ENCODE measurements at places on chromosomes 2 and 18.

DNA sequence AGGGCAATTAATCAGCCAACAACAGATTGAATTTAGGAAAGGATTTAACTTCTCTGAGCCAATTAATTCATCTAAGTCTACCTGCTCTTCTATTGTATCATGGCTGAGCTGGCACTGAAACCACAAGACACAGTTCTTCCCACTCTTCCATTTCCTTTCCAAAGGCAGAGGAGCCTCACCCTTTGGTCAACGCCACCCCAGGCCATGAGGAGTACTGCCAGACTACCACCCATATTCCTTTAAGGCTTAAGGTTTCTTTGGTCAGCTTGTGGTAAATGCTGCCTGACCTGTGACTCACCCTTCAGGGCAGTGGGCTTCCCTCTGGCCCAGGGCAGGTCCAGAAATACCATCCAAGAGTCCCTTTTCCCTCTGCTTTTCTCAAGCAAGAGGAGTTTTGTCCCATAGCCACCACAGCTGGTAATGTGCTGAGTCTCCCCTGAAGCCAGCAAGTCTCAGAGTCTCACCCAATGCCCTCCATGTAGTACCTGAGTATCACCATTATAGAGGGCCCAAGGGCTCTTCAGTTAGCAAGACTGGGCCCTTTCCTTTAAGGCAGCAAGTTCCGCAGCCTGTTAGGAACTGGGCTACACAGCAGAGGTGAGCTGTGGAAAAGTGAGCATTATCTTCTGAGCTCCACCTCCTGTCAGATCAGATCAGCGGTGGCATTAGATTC is 900.5 kb upstream of the CRIM1 start:
- DNase-seq = peak; percentile 42

GRCh38 chr2:188267776-188268175 is 23.9 kb upstream of the GULP1 start:
- DNase-seq = no peak

GRCh38 chr2:47011264-47011663 is 95.7 kb upstream of the MCFD2 start:
- no peak for DNase-seq

GRCh38 chr2:165114346-165114939 is 89.4 kb downstream of the SCN3A start:
- DNase-seq = peak; percentile 59

- no peak for DNase-seq
These were observed 60.7 kb upstream of the CAVIN2 start for GRCh38 chr2:191907545-191907944.

- peak; percentile 72 for DNase-seq
These were observed 18.6 kb upstream of the KLF7 start for GRCh38 chr2:207184348-207184747.

DNA sequence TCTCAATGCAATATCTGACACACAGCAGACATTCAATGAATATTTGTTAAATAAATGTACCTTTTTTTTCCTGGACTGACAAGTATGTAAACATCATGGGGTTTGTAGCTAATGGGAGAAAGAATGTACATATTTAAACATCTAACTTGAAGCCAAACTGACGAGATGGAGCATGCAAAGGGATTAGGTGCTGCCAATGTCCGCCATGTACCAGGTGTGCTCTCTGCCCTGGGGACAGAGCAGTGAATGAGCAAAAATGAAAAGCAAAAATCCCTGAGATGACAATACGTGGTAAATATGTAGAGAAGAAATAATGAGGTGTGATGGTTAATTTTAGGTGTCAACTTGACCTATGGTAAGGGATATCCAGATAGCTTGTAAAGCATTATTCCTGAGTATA is 247.4 kb upstream of the CELF4 start:
- no peak for DNase-seq

DNA sequence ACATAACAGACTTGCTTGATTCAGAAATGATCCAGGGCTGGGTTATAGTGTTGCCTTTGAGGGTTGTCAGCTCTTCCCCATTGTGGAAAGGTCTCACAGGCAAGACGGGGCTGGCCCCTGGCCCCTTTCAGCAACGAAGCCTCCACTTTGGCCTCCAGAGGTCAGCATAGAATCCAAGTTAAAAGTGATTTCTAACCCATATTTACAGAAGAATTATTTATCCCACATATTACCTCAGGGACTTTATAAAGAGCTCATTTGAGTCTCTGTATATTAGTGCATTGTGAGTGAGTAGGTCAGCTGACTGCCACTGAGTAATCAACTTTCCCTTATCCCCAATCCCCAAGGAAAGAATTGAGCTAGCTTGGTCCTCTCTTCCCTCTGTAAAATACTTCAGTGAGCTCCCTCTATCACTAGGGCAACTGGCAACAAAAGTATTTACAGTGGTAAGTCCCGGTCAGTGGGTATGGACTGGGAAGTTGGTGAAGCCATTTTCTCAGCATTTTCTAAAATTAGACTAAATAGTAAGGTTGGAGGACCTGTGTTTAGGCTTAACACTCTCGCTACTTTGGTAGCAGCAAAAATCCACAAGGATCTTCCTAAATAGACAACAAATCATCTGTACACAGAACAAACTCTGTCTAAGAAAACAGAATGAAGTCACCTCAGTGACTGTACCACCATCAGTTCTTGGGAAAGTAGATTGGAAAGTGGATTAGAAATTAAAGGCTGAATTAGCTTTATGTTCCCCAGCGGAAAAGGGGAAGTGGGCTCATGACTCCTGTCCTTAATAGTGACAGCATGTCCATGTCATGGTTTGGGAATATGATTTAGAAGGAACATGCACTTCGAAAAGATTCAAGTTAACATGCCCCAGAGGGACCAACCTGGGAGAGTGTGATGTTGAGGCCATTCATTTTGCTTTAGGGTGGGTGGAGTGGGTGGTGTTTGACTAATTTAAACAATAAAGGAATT is 171.0 kb upstream of the SIX3 start:
- no peak for DNase-seq

GRCh38 chr2:68284896-68285295 is 32.6 kb upstream of the PPP3R1 start:
- DNase-seq = peak; percentile 65

GRCh38 chr2:26164231-26164630 is 8.7 kb upstream of the GAREM2 start:
- DNase-seq = no peak

- no peak for DNase-seq
These were observed 5.7 kb upstream of the NMUR1 start for GRCh38 chr2:231535961-231536360.

GRCh38 chr18:26135548-26135947 is 1.9 kb downstream of the PSMA8 start:
- no peak for DNase-seq

- DNase-seq = peak; percentile 96
These were observed 168.6 kb upstream of the SIX2 start for GRCh38 chr2:45177870-45178269.

GRCh38 chr18:78994531-78994930 is 14.9 kb downstream of the SALL3 start:
- no peak for DNase-seq

DNA sequence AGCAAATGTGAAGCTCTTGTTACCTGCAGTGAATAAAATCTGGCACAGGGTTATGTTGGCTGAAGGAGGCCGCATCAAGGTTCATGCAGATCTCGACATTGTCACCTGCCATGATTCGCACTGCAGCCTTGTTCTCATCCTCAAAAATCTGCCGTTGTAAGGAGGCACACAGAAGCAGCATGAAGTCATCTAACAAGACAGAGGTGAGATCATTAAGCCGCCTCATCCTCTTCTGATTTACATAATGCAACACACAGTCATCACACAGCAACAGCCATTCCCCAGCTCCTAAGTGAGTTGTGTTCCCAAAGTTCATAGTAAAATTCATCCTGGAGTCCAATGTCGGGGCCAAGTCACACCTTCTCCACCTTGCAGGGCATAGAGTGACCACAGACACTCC is 232.1 kb downstream of the NAPG start:
- no peak for DNase-seq

DNA sequence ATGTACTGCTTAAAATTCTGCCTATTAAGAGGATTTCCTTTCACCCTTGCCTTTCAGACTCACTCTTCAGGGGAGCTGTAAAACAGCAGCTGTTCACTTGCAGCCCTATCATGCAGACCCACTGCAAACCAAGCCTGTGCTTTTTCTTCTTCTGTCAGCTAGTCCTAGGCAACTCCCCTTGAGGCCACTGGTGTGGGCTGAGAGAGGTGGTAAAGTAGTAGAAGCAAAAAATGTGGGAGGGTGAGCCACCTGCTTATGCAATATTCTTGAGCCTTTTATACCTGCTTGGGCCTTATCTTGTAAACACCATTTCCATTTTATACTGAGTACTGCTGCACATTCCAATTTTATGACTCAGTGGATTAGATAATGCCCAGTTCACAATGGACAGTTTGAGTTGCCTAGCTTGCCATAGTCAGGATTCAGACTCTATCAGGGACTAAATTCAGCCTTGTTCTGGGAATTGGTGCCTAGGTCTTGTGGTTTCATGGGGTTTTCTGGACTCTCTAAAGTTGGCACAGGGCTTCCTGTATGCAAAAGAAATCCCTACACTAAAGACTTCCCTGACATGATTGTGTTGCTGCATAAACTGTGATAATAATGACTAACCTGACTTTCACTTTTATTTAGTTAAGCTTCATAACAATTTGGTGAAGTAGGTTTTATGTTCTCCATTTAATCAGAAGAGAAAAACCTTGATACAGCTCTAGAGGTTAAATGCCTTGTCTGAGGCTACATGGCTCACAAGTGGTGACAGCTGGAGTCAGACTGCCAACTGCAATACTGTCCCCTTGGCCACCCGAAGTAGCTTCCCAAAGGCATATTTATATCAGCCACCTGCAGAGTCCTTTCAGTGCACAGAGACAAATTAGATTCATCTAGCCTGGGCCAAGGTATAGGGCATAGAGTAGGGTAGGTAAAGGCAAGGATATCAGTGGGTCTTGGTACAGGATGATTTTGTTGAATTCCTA is 47.4 kb upstream of the KDM3A start:
- peak; percentile 59 for DNase-seq

- DNase-seq = no peak
These were observed 555.5 kb upstream of the LRRTM4 start for GRCh38 chr2:78077633-78078032.

DNA sequence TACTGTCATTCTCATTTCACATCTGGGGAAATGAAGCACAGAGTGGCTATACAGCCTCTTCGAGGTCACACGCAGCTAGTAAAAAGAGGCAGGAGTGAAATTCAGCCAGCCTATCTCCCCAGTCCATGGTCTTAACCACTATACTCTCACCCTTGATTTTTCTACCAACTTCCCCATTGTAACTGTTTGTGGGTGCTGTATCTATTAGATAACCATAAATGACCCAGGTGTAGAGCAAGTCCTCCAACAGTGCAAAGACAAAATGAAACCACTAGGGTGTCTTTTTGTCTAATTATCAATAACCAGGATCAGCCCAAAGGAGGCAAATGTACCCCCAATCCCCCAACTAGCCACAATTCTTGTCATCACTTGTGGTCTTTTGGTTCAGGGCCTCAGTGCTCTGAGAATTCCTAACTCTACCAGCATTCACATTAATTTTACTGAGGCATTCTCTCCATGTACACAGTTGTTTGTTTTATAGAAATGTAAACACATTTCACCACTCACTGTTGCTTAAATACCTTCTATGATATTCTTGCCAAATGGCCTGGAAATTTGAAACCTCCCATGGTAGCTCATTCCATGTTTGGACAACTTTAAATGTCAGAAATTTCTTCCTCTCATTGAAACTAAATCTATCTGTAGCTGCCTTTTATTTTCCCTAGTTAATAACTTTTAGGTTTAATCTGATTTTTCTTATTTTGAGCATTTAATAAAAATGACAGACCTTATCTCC is 58.7 kb downstream of the SLC40A1 start:
- DNase-seq = peak; percentile 61

- peak; percentile 94 for DNase-seq
These were observed 332.4 kb downstream of the GULP1 start for GRCh38 chr2:188623995-188624643.

GRCh38 chr2:43831543-43832294 is 6.9 kb downstream of the ABCG5 start:
- DNase-seq = peak; percentile 12

- no peak for DNase-seq
These were observed 80.3 kb downstream of the SPOPL start for GRCh38 chr2:138581909-138582308.

- DNase-seq = no peak
These were observed 65.4 kb downstream of the HIBCH start for GRCh38 chr2:190254063-190254850.

DNA sequence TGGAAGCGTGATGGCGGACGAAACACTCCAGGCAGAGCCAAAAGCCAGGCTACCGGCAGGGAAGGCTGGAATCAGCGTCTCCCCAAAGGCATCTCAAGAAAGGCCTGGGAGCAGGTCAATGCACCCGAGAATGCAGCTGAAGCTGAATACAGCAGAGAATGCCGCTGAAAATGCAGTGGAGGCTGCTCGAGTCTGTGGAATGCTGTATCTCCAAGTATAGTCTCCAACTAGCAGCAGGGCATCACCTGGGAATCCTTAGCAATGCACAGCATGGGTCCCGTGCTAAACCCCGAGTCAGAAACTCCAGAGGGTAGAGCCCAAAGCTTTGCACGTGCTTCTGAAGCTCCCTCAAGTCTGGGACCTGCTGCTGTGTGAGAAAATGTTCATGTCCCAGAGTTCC is 191.1 kb upstream of the ALKAL2 start:
- DNase-seq = no peak

GRCh38 chr2:232878855-232879617 is 9.0 kb downstream of the SNORC start:
- DNase-seq = no peak

DNA sequence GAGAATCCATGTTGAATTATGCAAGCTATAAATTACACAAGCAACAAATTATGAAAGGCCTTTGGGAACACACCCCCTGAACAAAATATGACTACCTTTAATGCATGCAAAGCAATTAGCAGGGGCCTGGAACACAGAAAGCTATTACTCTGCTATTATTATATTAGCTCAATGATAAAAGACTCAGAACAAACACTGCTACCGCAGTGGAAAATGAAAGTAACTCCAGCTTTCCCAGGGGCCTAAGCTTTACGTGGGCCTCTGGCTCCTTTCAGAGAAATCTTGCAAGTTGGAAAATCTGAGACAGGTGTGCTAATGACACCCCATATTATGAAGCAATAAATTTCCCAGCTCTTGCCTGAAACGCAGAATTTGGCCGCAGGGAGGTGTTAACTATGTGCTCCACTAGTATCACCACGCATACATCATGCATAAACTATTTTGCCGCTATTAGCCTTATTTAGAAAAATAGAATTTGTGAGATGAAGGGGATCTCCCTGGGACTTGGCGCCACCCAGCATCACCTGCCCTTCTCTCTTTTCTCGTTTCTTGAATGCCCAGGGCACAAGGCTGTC is 321.6 kb upstream of the LYPD1 start:
- DNase-seq = no peak

GRCh38 chr2:28543316-28544035 is 47.6 kb downstream of the PLB1 start:
- DNase-seq = no peak

GRCh38 chr2:111155610-111156009 is 34.9 kb downstream of the BCL2L11 start:
- peak; percentile 35 for DNase-seq

- DNase-seq = no peak
These were observed 299.3 kb downstream of the OSR1 start for GRCh38 chr2:19059076-19059475.

DNA sequence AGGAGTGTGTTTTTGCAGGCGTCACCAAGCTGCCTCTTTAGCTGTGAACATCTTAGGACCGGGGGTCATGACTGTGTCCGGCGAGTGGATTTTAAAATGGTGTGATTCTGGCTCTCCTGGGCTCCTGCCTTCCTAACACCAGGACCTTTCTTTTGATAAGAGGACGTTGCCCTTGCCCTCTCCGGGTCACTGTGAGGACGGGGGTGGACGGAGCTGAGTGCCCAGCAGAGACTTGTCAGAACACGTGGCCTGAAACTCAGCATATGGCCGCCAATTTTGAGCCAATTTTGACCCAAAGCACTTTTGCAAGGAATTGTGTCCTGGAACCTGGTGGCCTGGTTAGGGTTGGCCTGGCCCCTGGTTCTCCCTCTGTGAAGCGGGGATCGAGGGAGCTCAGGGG is 40.2 kb downstream of the RTP5 start:
- no peak for DNase-seq

Data from iris pigment epithelial cell (primary cell).